Fibroblast of pulmonary artery (primary cell): ENCODE measurements at places on chromosomes 1 and 21.

- peak; percentile 22 for DNase-seq
Observed at GRCh38 chr1:152495066-152495675, 15.4 kb upstream of the LCE5A start.

DNA sequence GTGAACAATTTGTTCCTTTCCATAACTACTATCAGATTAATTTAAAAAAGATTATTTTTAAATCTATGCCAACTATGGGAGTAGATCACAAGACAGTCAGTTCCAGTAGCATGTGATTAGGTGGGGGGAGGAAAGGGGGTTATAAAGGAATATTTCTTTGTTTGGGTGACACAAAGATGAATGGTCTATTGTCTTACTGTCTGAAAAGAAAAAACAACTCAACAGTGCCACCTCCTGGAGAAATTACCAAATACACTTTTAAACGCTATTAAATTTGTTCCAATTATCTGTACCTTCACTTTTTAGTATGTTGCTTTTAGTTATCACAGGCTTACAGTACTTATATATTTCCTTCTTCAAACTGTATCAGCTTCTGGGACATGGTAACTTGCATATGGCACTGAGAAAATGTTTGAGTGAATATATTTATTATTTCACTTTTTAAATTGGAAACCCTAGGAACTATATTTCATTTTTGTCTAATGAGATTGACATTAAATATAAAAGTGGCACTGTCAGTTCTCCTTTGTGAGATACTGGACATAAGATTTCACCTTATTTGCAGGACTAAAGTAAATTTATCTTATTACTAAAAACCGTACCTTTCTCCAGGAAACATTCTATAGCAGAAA lies 1.7 kb upstream of the SORT1 start:
- peak; percentile 81 for DNase-seq

GRCh38 chr1:11169202-11169601 lies 20.0 kb upstream of the ANGPTL7 start:
- DNase-seq, result no peak

DNA sequence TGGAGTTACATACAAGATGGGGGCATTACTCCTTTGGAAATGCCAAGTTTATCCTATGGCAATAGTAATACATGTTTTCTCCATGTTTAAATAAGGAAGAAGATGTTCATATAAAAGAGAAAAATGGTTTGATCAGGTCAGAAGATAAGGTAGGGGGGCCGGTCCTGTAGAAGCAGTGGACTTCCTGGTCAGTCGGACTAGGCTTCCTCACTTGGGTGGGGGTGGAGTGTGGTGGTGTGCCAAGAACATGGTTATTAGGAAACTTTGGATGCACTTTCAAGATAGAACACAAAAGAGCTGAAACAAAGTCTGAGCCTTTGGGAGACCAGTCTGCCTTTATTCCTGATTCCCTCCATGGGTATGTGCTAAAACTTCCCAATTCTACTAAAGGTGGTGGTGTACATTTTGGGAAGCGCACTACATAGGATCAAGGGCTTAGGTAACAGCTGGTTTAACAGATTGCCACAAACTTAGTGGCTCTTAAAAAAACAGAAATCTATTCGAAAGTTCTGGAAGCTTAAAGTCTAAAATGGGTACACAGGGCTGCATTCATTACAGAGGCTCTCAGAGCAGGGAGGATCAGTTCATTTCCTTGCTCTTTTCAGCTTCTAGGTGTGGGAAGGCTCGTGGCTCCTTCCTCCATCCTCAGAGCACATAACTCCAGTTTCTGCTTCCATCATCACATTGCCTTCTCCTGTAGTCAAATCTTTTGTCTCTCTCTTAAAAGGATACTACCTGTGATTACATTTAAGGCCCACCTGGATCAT lies 64.6 kb downstream of the KDM1A start:
- DNase-seq, result peak; percentile 77

DNA sequence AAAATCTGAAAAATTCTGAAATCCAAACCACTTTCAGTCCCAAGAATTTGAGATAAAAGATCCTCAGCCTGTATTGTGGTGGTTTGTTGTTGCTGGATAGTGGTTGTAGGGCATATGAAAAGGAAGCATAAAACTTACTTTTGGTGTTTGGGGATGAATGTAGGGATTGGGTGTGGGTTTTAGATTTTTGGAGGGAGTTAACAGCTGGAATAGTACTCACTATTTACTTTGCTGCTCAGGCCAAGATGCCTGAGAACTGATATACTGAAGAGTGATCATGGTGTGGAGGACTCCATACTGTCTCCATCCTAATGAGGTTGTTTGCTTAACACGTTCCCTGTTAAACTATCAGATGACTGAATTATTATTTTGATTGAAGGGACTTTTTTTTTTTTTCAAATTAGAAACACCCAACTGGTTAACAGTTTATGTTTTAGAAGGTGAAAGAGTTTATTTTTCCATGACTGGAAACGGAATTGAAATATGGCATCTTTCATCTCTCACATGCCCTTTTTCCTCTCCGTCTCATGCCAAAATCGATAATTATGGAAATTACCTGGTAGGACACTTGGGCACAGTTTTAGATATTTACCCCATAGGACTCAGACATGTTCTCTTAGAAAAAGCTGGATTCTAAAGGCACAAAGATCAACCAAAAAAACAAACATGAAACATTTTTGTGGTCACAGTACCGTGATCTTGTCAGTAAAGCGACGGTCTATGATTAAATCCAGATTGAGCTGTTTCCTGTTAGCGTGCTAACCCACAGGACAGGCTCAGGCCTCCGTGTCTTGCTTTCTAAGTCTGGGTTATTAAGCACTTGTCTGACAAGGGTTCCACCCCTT lies 37.3 kb downstream of the RGL1 start:
- DNase-seq, result peak; percentile 97

- no peak for DNase-seq
Observed at GRCh38 chr1:172661107-172661506, 2.2 kb downstream of the FASLG start.

DNA sequence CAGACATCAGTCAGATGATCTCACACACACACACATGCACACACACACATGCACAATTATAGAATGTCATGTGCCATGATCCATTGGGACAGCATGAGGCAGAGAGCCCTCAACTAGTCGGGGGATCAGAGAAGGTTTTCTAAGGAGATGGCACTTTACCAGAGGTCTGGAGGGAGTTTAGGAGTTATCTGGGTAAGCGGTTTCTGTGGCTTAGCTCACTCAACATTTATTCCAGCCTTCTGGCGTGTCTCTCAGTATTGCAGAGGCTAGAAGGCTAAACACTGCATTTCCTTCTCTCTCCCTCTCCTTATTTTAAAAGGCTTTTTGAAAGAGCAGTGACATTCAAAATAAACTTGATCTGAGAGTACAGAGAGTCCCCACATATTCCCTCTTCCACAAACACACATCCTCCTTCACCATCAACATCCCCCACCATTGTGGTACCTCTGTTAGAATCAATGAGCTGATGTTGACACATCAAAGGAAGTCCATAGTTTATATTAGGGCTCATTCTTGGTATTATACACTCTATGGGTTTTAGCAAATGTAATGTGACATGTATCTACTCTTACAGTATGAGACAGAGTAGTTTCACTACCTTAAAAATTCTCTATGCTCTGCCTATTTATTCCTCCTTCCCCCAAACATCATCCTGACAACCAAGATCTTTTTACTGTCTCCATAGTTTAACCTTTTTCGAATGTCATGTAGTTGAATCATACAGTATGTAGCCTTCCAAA lies 9.0 kb upstream of the PLA2G2A start:
- no peak for DNase-seq

DNA sequence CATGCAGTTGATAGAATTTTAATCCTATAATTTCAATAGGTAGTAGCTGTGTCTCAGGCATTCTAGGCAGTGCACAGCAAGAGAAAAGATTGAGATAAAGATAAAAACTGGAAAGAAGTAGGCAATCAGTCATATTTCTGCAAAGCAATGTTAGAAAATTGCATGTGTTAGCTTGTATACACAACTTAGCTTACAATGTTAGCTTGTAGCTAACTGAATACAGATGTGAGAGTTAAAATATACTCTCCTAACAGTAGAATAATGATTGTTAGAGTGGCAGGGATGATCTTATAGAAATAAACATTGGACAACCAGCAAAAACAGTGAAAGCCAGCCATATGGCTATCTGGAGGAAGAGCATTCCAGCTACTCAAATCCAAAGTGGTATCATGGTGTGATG lies 29.0 kb downstream of the PTPRC start:
- DNase-seq, result no peak
